ENCODE measurements at places on chromosomes 2 and 18.

DNA sequence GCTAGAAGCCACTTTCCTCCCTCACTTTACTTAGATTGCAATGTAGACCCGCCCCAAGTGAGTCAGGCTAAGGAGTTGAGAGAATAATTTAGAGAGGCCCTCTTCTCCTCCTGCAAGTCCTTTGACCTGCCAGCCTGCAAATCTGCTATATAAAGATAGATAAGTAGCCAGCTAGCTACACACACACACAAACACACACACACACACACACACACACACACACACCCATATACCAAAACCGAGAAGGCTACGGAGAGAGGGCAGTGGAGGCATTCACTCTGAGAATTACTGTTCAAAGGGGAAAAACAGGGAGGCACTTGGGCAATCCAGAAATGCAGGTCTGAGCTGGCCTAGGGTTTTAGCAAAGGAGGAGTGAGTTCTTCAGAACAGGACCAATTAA lies 23.0 kb upstream of the SMAD7 start:
- no peak for DNase-seq
- H3K36me3 ChIP-seq, result no peaks in the 10 kb centered on the region
- H3K4me3 ChIP-seq, result no peak overlapping the region
- H3K27ac ChIP-seq, result peak overlapping the region; percentile 34

DNA sequence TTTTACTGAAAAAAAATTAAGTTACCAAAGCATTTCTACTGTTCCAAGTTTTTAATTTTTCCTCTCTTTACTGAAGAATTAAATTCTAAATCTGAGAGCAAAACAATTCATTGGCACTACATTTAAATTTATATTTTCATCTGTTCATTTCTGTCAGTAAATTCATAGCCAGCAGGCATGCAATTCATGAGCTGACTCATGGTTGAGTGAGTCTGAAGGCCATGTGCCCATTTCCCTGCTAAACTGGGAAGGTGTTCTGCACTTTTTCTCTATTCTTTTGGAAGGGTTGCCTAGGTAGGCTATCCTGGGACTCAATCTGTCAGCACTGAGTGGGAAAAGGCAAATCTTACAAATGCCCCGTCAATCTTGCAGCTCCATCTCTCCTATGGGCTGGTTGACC lies 88.7 kb downstream of the KLHL14 start:
- no peak overlapping the region for H3K27ac ChIP-seq
- no peaks in the 10 kb centered on the region for H3K4me1 ChIP-seq

GRCh38 chr2:30960213-30960612 lies 153.0 kb upstream of the CAPN13 start:
- no peaks in the 10 kb centered on the region for H3K27me3 ChIP-seq
- no peak overlapping the region for H3K4me3 ChIP-seq
- DNase-seq, result no peak
- H3K27ac ChIP-seq, result no peak overlapping the region
- no peaks in the 10 kb centered on the region for H3K4me1 ChIP-seq
- peaks cover 13% of the 10 kb centered on the region for H3K36me3 ChIP-seq

DNA sequence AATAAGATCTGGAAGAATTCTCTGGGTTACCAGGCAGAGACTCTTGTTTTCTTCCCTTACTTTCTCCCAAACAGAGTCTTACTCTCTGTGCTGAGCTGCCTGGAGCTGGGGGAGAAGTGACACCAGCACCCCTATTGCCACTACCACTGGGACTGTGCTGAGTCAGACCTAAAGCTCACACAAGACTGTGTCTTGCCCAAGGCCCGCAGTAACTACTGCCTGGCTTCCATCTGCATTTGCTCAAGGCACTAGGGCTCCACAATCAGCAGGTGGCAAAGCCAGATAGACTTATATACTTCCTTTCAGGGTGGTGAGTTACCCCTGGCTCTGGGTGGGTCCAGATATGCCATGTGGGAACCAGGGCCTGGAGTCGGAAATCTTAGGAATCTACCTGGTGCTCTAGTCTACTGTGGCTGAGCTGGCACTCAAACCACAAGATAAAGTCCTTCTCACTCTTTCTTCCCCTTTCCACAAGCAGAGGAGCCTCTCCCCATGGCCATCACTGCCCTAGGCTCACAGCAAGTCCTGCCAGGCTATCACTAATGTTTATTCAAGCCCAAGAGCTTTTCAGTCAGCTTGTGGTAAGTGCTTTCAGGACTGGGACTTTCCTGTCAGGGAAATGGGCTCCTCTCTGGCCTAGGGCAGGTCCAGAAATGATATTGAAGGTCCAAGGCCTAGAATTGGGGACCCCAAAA lies 27.6 kb upstream of the SERPINB2 start:
- no peaks in the 10 kb centered on the region for H3K27me3 ChIP-seq
- DNase-seq, result no peak
- no peak overlapping the region for H3K4me3 ChIP-seq

DNA sequence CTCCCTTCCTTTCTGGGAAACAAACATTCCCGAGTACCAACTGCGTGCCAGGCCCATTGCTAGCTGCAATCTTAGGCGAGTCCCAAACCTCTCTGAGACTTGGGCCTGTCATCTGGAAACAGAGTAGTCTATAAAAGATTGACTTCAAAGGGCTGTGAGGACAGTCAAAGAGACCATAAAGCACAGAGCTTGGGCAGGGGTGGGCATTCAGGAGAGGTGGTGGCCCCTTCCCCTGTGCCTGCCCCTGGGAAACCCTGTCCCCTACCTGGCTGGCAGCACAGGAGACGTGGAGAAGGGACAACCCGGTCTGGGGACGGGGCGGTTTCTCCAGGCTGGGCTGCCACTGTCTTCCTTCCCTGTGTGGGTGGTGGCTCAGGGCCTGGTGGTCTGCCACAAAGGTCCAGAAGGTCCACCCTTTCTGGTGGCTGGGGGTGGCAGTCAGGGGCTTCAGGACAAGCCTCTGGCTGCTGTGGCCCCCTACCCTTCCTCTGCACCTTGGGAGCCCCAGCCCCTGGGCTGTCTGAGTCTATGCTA lies 33.9 kb upstream of the FOSL2 start:
- no peaks in the 10 kb centered on the region for H3K27me3 ChIP-seq
- peaks cover 7% of the 10 kb centered on the region for H3K4me1 ChIP-seq
- H3K36me3 ChIP-seq, result no peaks in the 10 kb centered on the region
- DNase-seq, result no peak
- no peak overlapping the region for H3K4me3 ChIP-seq

GRCh38 chr18:3451989-3452749 lies 2.2 kb downstream of the TGIF1 start:
- peak overlapping the region; percentile 100 for H3K4me3 ChIP-seq
- H3K27ac ChIP-seq, result peak overlapping the region; percentile 99
- peaks cover 22% of the 10 kb centered on the region for H3K36me3 ChIP-seq
- no peak for DNase-seq
- no peaks in the 10 kb centered on the region for H3K27me3 ChIP-seq
- H3K4me1 ChIP-seq, result peaks cover 33% of the 10 kb centered on the region

GRCh38 chr2:65846989-65847678 lies 414.7 kb upstream of the SPRED2 start:
- H3K27ac ChIP-seq, result no peak overlapping the region
- H3K36me3 ChIP-seq, result no peaks in the 10 kb centered on the region
- H3K27me3 ChIP-seq, result no peaks in the 10 kb centered on the region
- no peak for DNase-seq
- H3K4me1 ChIP-seq, result no peaks in the 10 kb centered on the region

DNA sequence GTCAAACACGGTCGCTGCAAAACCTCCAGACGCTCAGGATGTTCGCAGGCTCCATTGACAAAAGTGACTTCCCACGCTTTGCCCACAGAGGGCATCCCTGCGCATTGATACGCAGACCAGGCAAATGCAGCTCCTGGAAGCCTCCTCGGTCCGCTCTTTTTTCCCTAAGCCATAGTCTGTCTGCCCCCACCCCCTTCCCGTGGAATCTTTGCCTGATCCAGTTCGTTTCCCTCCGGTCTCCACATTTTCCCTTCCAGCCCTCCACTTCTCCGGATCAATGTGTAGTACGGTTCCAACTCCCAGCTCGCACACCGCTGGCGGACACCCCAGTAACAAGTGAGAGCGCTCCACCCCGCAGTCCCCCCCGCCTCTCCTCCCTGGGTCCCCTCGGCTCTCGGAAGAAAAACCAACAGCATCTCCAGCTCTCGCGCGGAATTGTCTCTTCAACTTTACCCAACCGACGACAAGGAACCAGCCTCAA lies at the start of gene DCC:
TSS of gene DCC (plus strand) at position 307 of the 481 bp plus-strand sequence. CDS start 591 bp downstream, outside the sequence.
- no peaks in the 10 kb centered on the region for H3K4me1 ChIP-seq
- no peaks in the 10 kb centered on the region for H3K36me3 ChIP-seq
- peaks cover 37% of the 10 kb centered on the region for H3K27me3 ChIP-seq
- H3K27ac ChIP-seq, result no peak within 1 kb of the TSS
- peak within 1 kb of the TSS; percentile 29 for H3K4me3 ChIP-seq
- no peak for DNase-seq

DNA sequence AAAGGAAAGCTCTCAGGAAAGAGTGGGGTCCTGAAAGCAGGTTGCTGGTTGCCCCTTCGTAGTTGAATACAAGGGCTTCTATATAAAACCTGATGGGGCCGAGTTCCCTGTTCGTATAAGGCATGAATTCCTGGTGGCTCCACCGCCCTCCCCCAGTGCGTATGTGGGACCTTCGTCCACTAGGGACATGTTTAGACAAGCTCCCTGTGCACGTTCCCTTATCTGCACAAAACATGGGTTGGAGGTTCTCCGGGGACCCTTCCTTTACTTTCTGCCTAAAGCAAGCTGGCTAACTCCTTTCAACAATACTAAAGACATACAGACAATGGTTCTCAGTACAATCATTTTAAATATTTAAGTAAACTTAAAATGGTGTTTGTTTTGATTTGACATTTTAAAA lies 8.0 kb downstream of the CLUL1 start:
- H3K4me3 ChIP-seq, result no peak overlapping the region
- no peaks in the 10 kb centered on the region for H3K36me3 ChIP-seq
- H3K4me1 ChIP-seq, result no peaks in the 10 kb centered on the region
- H3K27ac ChIP-seq, result no peak overlapping the region
- peaks cover 4% of the 10 kb centered on the region for H3K27me3 ChIP-seq
- no peak for DNase-seq

- H3K4me3 ChIP-seq, result no peak overlapping the region
- H3K36me3 ChIP-seq, result no peaks in the 10 kb centered on the region
- no peak for DNase-seq
- no peaks in the 10 kb centered on the region for H3K27me3 ChIP-seq
Observed at GRCh38 chr18:38606841-38607240, 1041.2 kb upstream of the CELF4 start.

DNA sequence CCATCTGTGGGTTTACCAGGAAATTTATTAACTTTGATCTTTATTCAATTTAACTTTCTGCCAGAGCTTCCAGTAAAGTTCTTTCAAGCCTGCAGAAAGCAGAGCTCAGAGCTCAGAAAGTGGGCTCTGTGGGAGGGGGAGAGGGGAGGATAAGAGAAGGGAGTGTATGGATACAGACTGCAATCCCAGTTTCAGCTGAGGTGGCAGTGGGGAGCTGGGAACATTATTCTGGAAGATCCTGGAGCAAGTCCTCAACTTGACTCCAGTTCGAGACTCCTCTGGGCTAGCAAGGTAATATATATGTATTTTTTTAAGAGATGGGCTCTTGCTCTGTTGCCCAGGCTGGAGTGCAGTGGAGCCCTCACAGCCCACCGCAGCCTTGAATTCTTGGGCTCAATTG lies 108.9 kb upstream of the NABP1 start:
- H3K36me3 ChIP-seq, result no peaks in the 10 kb centered on the region
- no peak for DNase-seq
- H3K27me3 ChIP-seq, result peaks cover under 1% of the 10 kb centered on the region
- H3K27ac ChIP-seq, result no peak overlapping the region
- H3K4me1 ChIP-seq, result peaks cover 2% of the 10 kb centered on the region
- H3K4me3 ChIP-seq, result no peak overlapping the region

GRCh38 chr2:7601990-7602389 lies 684.8 kb downstream of the RNF144A start:
- no peak overlapping the region for H3K27ac ChIP-seq
- no peaks in the 10 kb centered on the region for H3K27me3 ChIP-seq
- no peak overlapping the region for H3K4me3 ChIP-seq
- H3K4me1 ChIP-seq, result no peaks in the 10 kb centered on the region
- DNase-seq, result no peak
